Activated T-cell treated with anti-CD3 and anti-CD28 coated beads for 4 hours (primary cell): ENCODE measurements at places on chromosomes 6 and 20.

GRCh38 chr6:146389740-146390139 is 153.9 kb upstream of the RAB32 start:
- DNase-seq: no peak

- DNase-seq: no peak
Measured at GRCh38 chr20:13105864-13106457, 97.2 kb downstream of the SPTLC3 start.

DNA sequence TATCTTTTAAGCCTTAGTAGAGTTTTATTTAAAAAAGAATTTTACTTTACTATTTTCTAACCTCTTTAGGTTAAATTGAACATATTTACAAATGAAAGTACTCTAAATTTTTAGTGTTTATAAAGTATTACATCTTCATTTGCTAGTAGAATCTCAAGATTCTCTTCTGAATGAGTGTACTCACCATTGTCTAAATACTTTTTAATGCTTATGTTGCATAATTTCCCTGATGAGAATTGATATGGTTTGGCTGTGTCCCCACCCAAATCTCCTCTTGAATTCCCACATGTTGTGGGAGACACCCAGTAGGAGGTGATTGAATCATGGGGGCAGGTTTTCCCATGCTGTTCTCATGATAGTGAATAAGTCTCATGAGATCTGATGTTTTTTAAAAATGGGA is 53.6 kb downstream of the VIP start:
- no peak for DNase-seq

DNA sequence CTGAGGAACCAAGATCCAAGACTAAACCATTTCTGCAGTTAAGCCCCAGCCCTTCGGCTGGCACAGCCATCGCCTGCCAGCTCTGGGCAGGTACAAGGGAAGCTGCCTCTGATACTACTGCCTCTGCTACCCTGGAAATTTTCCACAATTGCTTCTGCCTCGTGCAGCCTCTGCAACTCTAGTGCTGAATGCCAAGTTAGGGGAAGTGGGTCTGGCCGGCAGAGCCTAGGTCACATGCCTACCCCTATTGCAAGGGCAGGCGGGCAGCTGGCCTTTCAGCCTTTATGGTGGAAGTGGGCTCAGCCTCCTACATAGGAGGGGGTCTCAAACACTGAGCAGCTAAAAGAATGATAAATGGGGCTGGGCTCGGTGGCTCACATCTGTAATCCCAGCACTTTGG is 44.5 kb upstream of the TULP1 start:
- no peak for DNase-seq

DNA sequence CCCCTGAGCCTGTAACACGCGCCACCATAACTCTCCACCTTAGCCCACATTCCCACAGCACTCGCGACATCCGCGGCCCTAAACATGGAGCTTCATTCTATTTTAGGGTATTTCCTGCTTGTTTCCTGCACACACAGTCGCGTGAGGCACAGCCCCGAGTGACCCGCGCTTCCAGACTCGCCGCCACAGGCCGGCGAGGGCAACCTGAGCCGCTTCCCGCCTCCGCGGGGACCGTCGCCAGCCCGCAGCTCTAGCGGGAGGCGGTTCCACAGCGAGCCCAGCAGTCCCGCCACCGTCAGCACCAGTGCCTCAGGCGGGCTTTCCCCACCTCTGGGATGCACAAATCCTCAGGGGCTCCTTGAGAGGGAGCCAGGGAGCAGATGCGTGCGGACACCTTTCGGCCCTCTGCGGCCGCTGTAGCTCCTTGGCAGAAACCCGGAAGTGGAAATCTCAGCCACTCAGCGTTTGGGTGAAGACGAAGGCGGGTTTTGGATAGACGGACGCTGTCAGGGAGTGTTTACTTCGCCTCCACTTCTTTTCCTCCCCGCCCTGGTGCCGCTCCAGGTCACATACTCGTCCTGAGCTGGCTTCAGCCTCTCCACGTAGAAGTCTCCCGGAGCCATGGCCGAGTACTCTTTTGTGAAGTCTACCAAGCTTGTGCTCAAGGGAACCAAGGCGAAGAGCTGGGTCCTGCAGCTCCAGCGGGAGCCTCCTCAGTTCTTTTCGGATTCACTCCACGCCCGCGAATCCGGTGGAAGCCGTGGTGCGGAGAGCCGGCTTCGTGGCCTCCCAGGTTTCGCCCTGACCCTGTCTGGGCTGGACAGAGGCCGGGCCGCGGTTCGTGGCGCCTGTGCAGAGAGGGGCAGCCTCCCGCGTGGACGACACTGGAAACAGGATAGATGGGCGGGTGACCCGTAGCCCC is 2177.4 kb upstream of the DEFB115 start:
- no peak for DNase-seq

GRCh38 chr6:111973118-111973761 is 80.7 kb upstream of the CCN6 start:
- DNase-seq: peak; percentile 38

- DNase-seq: no peak
Measured at GRCh38 chr6:150534553-150534952, 65.1 kb upstream of the PLEKHG1 start.

DNA sequence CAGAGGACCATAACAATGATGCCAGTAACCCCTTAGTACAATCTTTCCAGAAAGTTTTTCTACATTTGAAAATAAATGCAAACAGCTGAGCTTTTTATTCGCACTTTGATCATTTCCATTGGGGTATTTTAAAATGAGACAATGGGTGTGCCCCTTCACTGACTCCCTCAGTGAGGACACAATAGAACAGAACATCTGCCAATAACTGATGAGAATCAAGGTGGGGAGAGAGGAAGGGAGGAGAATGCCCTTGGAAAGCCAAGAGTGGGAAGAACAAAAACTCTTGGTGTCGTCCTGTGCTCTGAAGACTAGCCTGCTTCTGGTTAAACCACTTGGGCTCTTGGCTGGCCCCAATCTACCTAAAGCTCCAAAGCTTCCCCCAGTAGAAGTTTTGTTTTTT is 66.0 kb downstream of the KIF13A start:
- no peak for DNase-seq
